ENCODE measurements at places on chromosomes 7 and 10.

- peak; percentile 73 for DNase-seq
Measured at GRCh38 chr10:128150045-128150493, 23.8 kb upstream of the MKI67 start.

DNA sequence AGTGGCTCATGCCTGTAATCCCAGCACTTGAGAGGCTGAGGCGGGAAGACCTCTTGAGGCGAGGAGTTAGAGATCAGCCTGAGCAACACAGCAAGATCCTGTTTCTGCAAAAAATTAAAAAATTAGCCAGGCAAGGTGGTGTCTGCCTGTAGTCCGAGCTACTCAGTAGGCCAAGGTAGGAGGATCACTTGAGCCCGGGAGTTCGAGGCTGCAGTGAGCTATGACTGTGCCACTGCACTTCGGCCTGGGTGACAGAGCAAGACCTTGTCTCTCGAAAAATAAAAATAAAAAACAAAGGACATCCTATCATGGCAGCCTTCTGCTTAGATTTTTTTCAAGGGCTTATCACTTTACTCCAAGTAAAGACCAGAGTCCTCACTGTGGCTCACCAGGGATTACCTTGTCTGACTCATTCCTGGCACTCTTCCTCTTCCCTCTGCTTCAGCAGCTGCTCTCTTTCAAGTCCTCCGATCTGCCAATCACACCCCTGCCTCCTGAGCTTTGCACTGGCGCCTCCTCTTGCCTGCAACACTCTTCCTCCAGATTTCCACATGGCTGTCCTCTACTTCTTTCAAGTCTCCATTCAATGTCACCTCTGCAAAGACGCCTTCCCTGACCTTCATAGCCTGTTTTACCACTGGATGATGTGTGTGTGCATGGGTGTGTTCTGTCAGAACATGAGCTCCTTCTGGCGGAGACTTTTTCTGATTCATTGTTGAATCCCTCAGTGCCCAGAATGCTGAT lies 7.7 kb downstream of the PRTFDC1 start:
- DNase-seq: no peak

- no peak for DNase-seq
Measured at GRCh38 chr7:117530390-117530789, 50.6 kb downstream of the CFTR start.

- DNase-seq: no peak
Measured at GRCh38 chr10:125068406-125068805, 92.0 kb downstream of the CTBP2 start.

DNA sequence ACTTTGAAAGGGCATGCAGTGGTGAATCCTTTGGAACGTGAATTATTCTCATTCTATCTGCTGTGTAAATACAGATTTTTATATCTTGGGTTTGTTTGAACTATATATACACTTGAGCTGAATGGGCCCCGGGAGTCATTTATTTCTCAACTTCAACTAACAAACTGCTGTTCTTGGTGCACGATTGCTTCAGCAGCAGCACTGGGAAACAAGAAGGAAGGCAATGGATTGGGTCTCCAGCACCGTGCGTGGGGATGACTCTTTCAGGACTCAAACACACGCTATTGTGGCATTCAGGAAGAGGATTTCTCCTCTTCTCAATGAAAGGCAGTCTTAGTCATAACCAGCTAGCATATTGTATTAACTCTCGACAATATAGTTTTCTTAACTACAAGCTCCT lies 226.0 kb upstream of the NFE2L3 start:
- no peak for DNase-seq

DNA sequence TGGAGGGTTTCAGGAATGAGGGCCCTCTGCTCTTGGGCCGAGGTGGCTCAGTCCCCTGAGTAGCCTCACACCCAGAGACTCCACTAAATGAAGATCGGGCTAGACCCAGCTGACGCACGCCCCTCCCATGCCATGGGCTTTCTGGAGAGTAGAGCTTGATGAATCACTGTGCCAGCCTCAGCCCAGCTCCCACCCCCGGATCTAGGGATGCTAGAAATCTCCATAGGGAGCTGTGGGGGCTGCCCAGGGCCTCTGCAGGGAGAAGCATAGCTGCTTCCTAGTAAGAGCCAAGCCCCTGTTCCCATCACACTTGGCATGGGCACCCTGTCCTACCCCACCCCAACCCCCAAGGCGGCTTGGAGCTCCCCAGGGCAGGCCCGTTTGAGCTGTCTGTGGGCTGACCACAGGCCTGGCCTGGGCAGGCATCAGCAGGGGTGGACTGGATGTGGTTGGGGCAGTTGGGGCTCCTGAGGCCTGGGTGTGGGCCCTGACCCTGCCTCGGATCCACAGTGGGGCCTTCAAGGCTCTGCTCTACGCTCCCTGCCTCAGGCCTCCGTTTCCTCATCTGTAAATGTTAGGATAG lies 121.2 kb downstream of the ZMIZ1 start:
- DNase-seq: no peak

DNA sequence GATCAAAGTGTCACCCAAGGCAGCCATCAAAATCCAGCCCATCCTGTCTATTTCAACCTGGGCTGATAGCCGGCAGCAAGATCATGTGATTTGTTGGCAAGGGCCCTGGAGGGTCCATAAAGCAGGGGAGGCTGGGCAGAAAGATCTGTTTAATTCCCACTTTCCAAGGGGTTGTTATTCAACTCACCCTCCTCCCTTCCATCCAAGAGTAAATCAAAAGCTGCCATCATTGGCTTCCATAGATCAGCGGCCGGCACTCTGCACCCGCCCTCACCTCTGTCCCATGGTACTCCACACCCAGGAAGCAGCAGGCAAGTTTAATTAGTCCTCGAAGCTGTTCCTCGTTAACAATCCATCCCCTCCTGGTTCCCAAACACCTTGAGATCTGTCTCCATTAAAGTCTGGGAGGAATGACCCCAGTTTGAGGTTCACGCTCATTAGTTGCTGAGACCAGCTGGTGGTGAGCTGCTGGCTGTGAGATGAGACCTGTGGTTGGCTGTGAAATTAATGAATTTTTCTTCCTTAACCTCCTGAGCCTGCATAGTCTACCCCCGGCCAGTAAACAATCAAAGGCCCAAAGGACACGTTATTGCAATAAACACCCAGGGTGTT lies 120.6 kb upstream of the CHST15 start:
- DNase-seq: no peak

GRCh38 chr10:124239696-124240095 lies 146.3 kb upstream of the CHST15 start:
- DNase-seq: no peak

- DNase-seq: no peak
Measured at GRCh38 chr7:18768256-18768655, 272.7 kb downstream of the HDAC9 start.

DNA sequence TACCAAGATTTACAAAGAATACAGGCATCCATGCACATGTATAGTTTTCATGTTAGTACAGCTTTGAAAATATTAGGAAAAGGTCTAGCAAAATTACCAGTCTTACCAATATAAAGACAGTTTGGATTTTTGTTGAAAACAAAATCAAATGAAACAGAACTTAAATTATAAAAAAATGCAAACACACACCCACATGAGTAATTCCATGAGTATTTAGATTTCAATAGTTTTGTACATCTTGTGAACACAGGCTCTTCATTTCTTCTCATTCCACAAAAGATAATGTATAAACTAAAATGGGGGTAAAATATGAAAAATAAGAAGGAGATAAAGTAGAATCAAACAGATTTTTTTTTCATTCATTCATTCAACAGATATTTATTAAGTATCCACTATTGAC lies 682.2 kb upstream of the ANKRD30A start:
- no peak for DNase-seq

DNA sequence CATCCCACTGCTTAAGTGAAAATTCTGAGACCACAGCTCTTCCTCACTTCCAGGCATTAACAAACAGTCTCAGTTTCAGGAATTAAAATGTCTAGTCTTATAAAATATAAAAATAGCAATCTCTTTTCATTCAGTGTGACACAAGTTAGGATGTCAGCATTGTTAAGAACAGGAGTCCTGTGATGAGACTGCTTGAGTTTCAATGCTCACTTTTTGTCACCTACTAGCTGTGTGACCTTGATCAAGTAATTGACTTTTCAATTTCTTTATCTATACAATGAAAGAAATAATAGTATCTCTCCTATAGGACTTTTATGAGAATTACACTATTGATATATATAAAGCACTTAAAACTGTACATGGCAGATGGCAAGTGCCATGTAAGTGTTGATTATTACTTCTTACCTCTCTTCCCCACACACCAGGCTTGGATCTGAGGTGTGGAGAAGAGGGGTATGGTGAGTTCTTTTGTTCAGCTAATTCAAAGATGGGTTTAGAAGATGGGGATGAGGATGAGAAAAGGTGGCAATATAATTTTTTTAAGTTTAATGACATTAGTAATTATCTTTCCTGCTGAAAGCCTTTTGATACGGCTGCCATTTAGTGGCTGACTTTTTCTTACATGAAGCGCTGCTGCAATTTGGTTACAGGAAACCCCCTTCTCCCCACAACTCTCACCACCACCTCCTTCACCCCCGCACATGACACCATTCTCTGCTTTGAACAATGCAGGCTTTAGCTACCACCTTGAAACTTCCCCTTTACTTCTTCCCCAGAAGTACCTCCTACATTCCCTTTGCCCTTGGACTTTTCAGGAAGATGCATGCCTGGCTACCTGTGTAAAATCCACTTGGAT lies 20.8 kb upstream of the HYAL4 start:
- no peak for DNase-seq
